ENCODE measurements at places on chromosomes 2 and 18.

DNA sequence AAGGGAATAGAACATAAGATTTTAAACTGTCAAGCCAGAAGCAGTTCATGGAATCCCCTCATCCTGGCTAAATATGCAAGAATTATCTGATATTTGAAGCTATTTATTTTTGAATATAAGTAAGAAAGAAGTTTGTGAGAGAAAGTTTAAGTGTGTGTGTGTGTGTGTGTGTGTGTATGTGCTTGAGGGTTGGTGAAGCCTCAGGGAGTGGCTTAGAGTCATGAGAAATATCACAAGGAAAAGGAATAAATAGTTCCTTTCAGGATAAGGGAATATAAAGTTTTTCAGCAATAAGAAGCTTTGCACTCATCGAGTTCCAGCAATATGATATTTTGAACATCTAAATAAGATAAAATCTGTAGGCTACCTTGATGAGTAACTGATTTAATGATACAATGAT is 359.6 kb downstream of the MEIS1 start:
- DNase-seq = no peak
- H3K27me3 ChIP-seq = no peaks in the 10 kb centered on the region
- H3K27ac ChIP-seq = no peak overlapping the region
- H3K4me3 ChIP-seq = no peak overlapping the region

DNA sequence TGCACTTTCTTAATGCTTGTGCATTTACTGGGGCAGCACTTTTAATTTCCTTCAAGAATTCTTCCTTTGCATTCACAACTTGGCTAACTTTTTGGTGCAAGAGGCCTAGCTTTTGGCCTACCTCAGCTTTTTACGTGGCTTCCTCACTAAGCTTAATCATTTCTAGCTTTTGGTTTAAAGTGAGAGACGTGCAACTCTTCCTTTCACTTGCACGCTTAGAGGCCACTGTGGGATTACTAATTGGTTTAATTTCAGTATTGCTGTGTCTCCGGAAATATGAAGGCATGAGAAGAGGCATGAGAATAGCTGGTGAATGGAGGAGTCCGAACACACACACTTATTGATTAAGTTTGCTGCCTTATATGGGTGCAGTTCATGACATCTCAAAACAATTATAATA is 354.1 kb downstream of the DLGAP1 start:
- no peaks in the 10 kb centered on the region for H3K36me3 ChIP-seq
- DNase-seq = no peak
- H3K27me3 ChIP-seq = no peaks in the 10 kb centered on the region
- H3K27ac ChIP-seq = no peak overlapping the region

DNA sequence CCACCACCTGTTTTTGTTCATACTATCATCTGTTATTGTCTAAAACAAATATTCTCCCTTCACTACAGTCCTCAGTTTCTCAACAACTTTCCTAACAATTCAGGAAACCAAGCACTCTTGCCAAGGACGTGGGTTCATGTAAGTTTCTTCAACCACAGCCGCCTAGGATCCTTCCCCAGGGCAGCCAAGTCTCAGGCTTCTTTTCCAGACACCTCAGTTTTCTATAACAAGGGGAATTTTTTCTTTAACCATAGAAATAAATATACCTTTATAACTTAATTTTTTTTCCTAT is 39.4 kb upstream of the AGPS start:
- no peaks in the 10 kb centered on the region for H3K36me3 ChIP-seq
- peak overlapping the region; percentile 10 for H3K27ac ChIP-seq
- no peak overlapping the region for H3K4me3 ChIP-seq
- H3K27me3 ChIP-seq = no peaks in the 10 kb centered on the region
- DNase-seq = no peak

- H3K27me3 ChIP-seq = no peaks in the 10 kb centered on the region
- no peak overlapping the region for H3K4me3 ChIP-seq
- no peak for DNase-seq
These were observed 27.8 kb upstream of the MBOAT2 start for GRCh38 chr2:9031246-9031645.

- no peak overlapping the region for H3K4me3 ChIP-seq
- no peaks in the 10 kb centered on the region for H3K4me1 ChIP-seq
- H3K36me3 ChIP-seq = no peaks in the 10 kb centered on the region
- no peaks in the 10 kb centered on the region for H3K27me3 ChIP-seq
These were observed 65.8 kb downstream of the INO80D start for GRCh38 chr2:206020171-206020570.

DNA sequence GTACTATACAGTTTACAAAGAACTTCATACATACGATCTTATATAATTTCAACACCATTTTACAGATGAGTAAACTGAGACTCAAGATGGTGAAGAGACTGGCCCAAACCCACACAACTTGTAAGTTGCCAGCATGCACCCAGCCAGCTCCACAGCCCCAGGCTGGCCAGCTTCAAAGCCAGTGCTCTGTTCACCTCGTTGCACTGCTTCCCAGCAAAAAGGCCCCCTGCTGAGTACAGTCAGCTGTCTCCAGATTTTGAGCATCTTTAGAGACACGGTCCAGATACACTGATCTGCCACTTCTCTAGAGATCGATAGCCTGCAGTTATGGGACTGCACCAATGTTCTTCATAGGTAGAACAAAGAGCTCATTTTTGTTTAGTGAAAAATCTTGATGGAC is 257.2 kb upstream of the CHAC2 start:
- H3K4me1 ChIP-seq = no peaks in the 10 kb centered on the region
- H3K36me3 ChIP-seq = no peaks in the 10 kb centered on the region
- no peak for DNase-seq
- no peaks in the 10 kb centered on the region for H3K27me3 ChIP-seq

DNA sequence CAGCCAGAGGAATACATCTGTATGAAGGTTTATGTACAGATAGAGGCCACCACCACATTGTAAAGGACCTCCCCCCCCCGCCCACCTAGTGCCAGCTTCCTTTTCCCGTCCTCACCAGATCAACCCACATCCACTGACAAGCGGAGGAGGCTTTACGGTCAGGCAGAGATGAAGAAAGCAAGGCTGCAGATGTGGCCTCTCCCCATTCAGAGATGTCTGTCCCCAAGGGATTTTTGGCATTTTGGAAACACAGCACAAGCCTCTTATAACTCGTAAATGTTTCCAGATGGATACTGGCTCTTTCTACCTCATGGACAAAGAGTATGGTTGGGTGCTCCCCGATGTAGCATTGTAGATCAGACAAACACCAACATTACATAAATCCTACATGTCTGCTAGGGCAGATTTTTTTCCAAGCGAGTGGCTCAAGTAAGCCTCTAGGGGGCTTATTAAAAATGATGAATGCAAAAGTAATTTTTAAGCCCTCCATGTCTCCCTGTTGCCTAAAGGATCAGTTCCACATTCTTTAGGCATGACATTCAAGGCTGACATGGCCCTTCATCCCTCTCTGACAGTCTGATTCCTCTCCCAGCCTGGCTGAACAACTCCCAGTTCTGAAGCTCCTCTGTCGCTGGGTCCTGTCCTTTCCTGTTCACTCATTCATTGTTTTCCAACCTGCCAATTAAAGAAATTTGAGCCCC is 11.7 kb downstream of the VIT start:
- H3K4me3 ChIP-seq = no peak overlapping the region
- no peak for DNase-seq
- H3K36me3 ChIP-seq = no peaks in the 10 kb centered on the region
- H3K4me1 ChIP-seq = no peaks in the 10 kb centered on the region
- H3K27ac ChIP-seq = no peak overlapping the region

DNA sequence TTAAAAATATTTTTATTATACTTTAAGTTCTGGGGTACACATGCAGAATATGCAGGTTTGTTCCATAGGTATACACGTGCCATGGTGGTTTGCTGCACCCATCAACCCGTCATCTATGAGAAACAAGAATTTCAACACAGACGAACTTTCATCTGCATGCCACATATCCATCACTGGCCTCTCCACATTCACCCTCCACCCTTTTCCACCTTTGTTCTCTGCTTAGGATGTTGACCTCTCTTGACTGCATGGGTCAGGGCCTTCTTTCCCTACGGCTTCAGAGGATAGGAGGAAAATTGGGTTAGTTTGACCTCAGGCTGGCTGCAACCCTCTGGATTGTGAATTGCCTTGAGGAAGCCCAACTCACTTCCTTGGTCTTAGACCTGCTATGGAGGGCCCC is 260.9 kb downstream of the MREG start:
- DNase-seq = no peak
- no peaks in the 10 kb centered on the region for H3K36me3 ChIP-seq
- no peak overlapping the region for H3K4me3 ChIP-seq
- no peaks in the 10 kb centered on the region for H3K27me3 ChIP-seq

DNA sequence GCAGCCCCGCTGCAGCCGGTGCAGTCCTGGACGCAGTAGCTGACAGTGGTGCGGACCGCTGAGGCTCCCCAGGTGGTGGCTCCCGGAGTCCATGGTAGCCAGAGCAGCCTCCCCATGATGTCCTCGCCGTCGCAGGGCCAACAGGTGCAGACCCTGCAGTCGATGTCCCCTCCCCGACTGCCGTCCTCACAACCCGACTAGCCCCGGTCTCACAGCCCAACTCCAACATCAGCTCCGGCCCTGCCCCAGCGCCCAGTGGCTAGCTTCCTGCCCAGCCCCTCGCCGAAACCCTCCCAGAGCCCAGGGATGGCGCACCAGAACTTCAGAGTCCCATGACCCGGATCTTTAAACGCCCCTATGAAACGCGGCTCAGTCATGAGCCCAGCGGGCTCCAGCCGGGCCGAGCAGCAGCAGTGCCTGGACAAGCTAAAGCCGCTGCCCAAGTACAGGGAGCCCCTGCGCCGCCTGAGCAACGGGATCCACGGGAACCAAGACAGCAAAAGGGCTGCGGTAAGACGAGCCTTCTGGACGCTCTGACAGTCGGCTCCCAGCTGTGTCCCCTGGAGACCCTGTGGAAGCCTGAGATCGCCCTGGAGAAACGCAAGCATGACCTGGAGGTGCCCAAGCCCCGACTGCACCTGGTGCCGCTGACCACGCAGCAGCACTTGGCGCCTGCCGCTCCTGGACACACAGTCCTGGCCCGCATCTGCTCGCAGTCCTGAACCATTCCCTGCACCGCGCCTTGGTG is 53.8 kb upstream of the TUBA3E start:
- peaks cover 5% of the 10 kb centered on the region for H3K27me3 ChIP-seq
- no peaks in the 10 kb centered on the region for H3K36me3 ChIP-seq
- H3K27ac ChIP-seq = no peak overlapping the region
- H3K4me1 ChIP-seq = no peaks in the 10 kb centered on the region

GRCh38 chr2:174365571-174365970 is 30.0 kb upstream of the SCRN3 start:
- H3K36me3 ChIP-seq = no peaks in the 10 kb centered on the region
- no peak for DNase-seq
- H3K27me3 ChIP-seq = no peaks in the 10 kb centered on the region
- no peaks in the 10 kb centered on the region for H3K4me1 ChIP-seq

DNA sequence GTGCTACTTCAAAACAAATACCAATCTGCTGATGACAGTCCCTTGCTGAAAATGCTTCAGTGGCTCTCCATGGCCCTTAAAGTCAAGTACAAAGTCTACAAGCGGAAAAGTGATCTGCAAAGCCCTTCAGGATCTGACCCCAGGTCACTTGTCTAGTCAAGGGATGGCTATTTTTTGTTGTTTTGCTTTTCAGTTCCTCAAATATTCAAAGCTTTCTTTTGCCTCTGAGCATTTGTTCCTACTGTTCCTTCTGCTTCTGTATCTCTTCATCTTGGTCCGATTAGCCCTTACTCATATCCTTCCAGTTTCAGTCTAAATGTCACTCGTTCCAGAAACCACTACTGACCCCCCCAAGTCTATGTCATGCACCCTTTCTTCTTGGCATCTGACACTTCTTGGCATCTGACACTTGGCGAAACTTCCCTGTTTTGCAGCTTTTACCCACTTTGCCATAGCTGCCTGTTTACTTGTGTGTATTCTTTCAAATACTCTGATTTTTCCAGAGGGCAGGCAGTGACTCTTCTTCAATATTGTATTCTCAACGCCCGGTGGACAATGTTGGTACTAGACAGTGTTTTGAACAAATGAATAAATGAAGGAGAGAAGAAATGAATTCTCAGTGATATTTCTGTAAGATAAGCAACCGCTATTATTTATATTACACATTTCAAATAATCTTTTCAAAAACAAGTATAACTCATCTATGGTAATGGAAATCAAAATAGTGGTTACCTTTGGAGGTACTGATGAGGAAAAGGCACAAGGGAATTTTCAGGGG is 175.9 kb upstream of the FN1 start:
- no peak overlapping the region for H3K4me3 ChIP-seq
- no peak overlapping the region for H3K27ac ChIP-seq
- H3K36me3 ChIP-seq = no peaks in the 10 kb centered on the region
- no peak for DNase-seq
- H3K4me1 ChIP-seq = no peaks in the 10 kb centered on the region
